ENCODE measurements at places on chromosomes 6 and 20.

DNA sequence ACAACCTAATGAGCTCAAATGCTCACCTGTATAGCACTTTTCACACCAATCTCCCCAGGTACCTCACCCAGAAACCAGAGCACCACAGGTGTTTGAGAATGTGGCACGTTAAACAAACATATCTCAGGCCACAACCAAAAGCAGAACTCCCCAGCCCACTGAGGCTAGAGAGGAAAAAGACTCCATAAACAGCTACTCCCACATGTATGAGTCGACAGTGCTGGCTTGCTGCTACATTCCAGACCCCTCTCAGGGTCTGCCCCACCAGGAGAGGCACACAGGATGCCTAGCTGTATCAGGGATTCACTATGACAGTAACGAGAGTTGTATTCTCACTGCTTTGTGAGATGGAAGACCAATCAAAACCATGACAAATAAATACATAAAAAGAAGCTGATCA, 242.6 kb upstream of the ARID1B start:
- no peak for DNase-seq

DNA sequence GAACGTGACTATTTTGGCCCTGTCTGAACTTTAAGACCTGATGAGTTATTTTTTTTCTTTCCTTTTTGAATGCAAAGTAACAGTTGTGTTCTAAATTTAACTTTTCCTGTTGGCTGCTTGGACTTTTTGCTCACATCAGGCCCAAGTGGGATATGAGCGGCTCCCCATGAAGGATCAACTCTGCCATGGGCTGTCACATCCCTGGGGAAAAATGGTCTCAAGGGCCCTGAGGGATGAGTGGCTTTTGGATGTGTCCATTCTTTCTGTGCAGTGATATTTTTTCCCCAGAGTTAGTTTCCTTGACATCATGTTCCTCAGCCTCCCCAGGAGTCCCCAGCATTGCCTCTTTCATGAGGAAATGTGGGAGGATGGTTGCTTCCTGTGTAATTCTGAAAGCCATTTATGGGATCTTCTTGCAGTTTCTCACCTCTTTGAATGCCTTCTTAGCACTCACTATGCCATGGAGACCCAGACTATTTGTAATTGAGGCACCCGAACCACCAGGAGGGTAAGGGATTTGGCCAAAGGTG, 92.5 kb downstream of the SLC24A3 start:
- no peak for DNase-seq

DNA sequence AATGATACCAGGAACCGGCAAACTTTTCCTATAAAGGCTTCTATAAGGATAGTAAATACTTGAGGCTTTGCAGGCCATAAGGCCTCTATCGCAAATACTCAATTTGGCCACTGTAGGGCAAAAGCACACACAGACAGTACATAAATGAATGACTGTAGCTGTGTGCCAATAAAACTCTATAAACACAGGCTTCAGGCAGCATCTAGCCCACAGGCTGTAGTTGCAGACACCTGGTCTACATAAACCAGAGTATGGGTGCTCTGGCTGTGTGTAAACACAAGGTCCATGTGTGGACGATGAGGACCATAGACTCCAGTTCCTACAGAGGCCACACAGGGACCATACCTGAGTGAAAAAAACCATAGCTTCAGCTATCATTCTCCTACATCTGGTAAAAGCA, 52.2 kb downstream of the ZMYND8 start:
- no peak for DNase-seq

DNA sequence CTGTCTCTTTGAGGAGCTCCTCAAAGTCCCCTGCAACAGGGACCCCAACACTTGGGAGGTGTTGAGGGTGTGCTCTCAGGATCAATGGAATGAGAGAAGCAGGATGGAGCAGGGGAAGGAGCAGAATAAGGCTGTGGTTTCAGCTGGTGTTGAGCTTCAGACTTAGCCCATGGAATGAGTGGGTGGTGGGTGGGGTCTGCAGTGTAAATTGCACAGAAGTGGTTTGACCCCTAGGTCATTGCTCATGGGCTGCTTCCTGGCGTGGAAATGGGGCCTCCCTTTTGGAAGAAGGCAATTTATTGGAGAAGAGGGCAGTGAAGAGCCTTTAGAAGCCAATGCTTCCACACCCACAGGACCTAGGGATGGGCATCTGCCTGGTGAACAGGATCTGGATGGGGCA, 37.0 kb upstream of the KCNG1 start:
- no peak for DNase-seq

GRCh38 chr6:53310771-53311585, 37.8 kb downstream of the ELOVL5 start:
- no peak for DNase-seq

DNA sequence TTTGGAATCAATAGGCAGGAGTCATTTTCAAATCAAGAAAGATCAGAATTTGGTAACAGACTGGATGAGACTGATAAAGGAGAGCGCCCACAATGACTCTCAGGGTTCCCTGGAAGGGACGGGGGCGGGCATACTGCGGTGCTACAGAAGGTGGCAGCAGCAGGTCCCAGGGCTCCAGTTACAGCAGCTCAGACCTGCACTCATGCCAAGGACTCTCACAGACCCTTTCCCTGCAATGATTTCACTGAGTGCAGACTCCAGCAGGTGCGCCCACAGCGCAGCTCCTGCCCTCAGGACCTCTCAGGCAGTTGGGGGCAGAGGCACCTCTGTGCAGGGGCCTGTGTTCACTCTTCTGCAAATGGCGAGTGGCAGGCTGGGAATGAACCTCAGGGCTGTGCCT, 359.8 kb downstream of the ZFAND3 start:
- no peak for DNase-seq

GRCh38 chr6:144585217-144585814, 300.2 kb downstream of the UTRN start:
- DNase-seq = no peak

DNA sequence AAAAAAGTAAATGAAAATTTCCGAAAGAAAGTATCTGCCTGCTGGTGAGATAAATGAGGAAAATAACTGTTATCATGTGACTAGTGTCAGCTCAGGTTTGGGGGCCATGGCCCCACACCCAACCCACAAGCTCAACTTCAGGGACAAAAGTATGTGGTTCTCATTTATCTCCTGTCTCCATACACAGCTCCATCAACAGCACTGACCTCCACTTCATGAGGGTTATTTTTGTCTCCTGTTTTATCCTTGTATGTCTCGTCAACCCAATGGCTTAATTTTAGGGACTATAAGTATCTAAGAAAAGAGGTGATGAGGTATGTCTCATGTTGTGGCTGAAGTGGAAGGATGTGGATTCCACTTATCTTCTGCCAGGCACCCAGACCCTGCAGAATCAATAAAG, 271.6 kb upstream of the RIN2 start:
- DNase-seq = no peak

DNA sequence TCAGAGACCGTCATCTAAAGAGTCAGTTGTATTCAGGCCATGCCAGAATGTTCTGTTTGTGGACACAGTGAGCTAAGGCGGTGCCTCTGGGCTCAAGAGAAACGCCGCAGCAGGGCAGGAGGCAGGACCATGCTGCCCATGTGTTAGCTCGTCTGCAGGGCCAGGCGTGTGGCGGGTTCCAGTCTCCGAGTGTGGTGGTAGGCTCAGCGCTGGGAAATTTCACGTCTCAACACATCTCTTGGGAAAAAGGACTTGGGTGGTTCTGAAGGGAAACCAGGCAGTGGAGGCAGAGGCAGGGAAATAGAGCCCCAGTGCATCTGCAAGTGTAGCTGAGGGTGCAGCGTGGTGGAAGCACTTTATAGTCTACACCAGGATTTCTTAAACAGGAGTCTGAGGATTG, 56.9 kb upstream of the TAGAP start:
- DNase-seq = no peak

DNA sequence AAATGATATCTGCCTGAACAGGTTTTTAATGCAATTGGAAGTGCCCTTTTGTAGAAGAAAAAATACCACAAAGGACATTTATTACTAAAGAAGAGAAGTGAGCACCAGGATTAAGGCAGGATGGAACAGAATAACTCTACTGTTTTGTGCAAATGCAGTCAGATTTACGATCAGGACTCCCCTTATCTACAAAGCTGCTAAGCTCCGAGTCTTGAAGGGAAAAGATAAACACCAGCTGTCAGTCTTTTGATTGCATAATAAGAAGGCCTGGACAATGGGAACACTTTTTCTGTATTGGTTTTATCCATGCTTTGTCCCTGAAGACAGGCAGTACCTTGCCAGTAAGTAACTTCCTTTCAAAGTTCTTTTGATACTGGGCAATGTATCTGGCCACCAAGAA, 797.9 kb upstream of the SLC35B3 start:
- DNase-seq = no peak

GRCh38 chr20:37290158-37290810, 829 bp downstream of the MANBAL start:
- DNase-seq = no peak

- no peak for DNase-seq
These were observed 32.5 kb downstream of the BFSP1 start for GRCh38 chr20:17498641-17499040.

- DNase-seq = no peak
These were observed 42.7 kb downstream of the TFEB start for GRCh38 chr6:41692730-41693129.

Measured in activated CD4-positive, alpha-beta T cell treated with anti-CD3 and anti-CD28 coated beads, Interleukin-2, amount 50 U/mL, for 24 hours (primary cell).